ENCODE measurements at places on chromosomes 2 and 18. TPM values are rescaled to one million over a fixed set of nuclear protein-coding genes. Genes with fewer than 3 reads are reported as not detected.

- H3K27me3 ChIP-seq: no peaks in the 10 kb centered on the region
- no peak within 1 kb of the TSS for H3K4me3 ChIP-seq
- no peak within 1 kb of the TSS for H3K27ac ChIP-seq
- DNase-seq: no peak
Observed at GRCh38 chr2:68871159-68871764, at the start of gene BMP10. Gene BMP10, minus strand, starts transcription at chr2:68871397. Its CDS starts 39 bp downstream, at chr2:68871358.

- H3K4me1 ChIP-seq: no peaks in the 10 kb centered on the region
- no peaks in the 10 kb centered on the region for H3K36me3 ChIP-seq
- no peak for DNase-seq
Observed at GRCh38 chr18:48059455-48060010, 129.1 kb upstream of the SMAD2 start.

The CTAGE1 gene
- total RNA-seq: 0.08 TPM

The ST6GAL2 gene
- total RNA-seq: 0.67 TPM

- H3K27me3 ChIP-seq: no peaks in the 10 kb centered on the region
- peaks cover 12% of the 10 kb centered on the region for H3K36me3 ChIP-seq
- no peak overlapping the region for H3K4me3 ChIP-seq
- no peak for DNase-seq
- H3K27ac ChIP-seq: no peak overlapping the region
Observed at GRCh38 chr18:80042785-80043184, 8.6 kb downstream of the RBFA start.

DNA sequence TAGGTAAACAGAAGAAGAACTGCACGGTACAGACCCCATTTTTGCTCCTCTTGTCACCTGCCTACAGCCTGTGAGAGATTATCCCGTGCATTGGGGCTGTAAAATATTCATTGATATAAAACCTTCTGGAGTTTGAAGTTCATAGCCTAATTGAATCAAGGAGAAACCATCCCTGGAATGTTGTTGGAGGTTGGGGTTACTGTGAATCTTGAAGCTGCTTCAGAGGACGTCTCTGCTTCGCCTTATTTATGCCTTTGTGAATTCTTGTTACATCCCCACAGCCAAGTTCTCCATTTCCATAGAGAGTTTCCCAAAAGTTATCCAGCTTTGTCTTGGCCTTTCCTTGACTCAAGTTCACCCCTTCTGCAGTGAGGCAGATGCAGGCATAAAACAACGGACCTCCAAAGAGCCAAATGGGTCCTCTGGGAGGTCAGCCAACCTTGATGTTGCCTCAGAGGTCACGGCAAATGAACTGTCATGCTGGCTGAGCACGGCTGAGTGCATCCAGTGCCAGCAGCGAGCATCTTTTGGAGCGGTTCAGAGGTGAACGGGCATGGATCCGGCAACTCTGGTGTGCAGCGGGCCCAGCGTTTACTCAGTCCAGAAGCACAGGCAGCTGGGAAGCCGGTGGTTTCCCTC is 317.6 kb downstream of the PRKCE start:
- no peak for DNase-seq
- H3K27ac ChIP-seq: no peak overlapping the region
- no peaks in the 10 kb centered on the region for H3K27me3 ChIP-seq
- no peak overlapping the region for H3K4me3 ChIP-seq
- peaks cover 10% of the 10 kb centered on the region for H3K4me1 ChIP-seq

The SLC11A1 gene
- total RNA-seq: 8.7 TPM
